Heart left ventricle (tissue), 16 donors: ENCODE measurements at places on chromosomes 13 and 19.

DNA sequence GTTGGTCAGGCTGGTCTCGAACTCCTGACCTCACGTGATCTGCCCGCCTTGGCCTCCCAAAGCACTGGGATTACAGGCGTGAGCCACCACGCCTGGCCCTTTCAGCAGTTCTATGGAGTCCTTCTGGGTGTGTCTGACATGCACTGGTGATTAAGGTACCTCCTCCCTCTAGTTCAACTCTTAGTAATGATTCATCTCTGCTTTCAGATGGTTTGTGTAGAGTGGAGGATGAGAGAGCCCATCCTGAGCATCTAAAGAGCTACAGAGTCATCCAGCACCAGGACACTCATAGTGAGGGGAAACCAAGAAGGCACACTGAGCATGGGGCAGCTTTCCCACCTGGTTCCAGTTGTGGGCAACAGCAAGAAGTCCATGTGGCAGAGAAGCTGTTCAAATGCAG is 8.2 kb downstream of the ZNF584 start:
- no peak for DNase-seq

DNA sequence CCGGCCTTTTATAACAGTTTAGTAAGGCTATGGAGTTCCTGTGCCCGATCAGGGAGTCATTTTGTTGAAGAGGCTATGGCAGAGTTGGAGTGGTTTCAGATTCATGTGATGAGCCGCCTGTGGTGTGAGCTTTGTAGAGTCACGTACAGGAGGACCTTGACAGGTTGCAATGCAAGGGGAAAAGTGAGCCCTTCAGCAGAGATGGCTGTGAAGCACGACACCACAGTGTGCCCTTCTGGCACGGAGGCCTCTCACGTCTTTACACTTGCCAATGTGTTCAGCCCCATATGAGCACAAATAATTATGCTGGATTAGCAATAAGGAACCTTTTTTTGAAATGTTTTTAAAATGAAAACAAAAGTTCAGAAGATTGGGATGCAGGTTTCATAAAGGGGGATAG is 499.8 kb downstream of the LIG4 start:
- no peak for DNase-seq

- no peak for DNase-seq
Observed at GRCh38 chr13:97108530-97108900, 113.6 kb upstream of the MBNL2 start.

- no peak for DNase-seq
Observed at GRCh38 chr19:58514564-58515022, 2.8 kb upstream of the SLC27A5 start.

GRCh38 chr19:47113850-47114651 is 475 bp upstream of the ZC3H4 start:
- no peak for DNase-seq

DNA sequence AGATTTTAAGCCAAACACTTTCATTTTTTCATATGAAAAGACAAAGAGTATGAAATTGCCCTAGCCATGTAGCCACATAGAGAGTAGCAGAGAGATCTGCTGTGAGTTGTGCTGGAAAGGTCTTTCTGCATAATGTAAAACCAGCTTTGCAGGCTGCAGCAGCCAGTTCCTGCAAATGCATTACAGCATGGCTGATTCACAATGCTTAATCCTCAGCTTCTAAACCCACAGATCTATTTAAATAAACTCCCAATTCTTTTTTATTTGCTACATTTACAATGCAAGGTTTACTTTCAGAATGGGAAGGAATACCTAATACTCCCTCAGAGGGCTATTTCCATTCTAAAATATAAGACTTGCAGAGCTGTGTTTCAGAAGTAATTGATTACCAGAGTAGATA is 185.6 kb upstream of the STARD13 start:
- no peak for DNase-seq
